Activated naive CD8-positive, alpha-beta T cell treated with anti-CD3 and anti-CD28 coated beads, Interleukin-2, amount 50 U/mL, for 16 hours (primary cell): ENCODE measurements at places on chromosomes 1 and 21.

DNA sequence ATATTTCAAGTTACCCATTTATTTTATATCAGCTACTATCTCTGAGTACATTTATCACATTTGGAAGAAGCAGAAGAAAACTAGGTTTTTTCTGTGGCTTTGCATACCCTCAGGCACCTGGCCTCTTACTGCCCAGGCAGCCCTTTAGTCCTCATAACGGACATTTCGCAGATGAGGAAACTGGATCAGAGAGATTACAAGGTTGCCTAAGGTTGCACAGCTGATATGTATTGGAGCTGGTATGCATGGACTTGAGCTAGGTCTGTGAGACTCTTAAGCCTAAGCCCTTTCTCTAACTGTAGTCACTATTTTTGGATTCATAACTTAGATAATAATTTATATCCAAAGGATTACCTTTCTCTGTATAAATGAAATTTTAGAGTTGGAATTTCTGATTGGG is 4.0 kb downstream of the CNIH3 start:
- DNase-seq, result no peak

GRCh38 chr1:110850145-110850544 is 22.8 kb upstream of the CD53 start:
- DNase-seq, result no peak

DNA sequence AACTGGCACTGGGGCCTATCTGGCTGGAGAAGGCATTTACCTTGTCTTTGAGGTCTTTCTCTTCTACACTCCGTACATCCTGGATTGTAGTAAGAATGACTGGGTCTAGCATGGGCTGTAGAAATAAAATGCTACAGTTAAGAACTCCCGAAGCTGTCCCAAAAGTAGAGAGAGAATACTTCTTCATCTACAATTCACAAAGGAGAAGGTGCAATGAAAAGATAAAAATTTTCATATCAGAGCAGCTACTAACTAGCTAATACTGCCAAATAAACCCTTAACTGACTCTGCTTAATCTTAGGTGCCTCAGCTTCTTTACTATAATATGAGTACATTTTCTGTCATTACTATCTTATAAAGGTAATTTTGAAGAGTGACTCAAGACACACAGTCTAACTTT is 55.6 kb downstream of the USP24 start:
- DNase-seq, result no peak

GRCh38 chr1:207883104-207883651 is 27.7 kb downstream of the CD34 start:
- DNase-seq, result no peak

- DNase-seq, result no peak
These were observed 58.4 kb downstream of the LAMC2 start for GRCh38 chr1:183244466-183244865.

- DNase-seq, result no peak
These were observed 23.9 kb downstream of the MEF2D start for GRCh38 chr1:156476501-156477298.

DNA sequence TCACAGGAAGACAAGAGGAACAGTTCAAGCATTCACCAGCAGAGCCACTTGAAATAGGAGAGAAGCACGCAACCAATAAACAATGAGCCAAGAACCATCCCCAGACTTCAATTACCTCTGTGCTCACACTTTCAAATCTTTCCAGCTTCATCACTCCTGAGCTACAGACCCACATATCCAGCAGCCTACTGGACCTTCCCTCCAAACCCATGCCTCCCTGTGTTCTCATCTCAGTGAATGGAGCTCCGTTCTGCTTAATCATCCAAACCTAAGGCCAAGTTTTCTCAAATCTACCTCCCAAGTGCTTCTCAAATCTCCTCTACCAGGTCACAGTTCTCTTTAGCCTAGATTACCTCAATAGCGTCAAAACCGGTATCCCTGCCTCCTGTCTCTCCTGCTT is 3.7 kb downstream of the PEF1 start:
- DNase-seq, result no peak

- DNase-seq, result no peak
These were observed 119.0 kb downstream of the FGGY start for GRCh38 chr1:59415881-59416280.

- no peak for DNase-seq
These were observed 29.5 kb downstream of the LDLRAP1 start for GRCh38 chr1:25572708-25573590.

GRCh38 chr1:89064632-89065031 is 376 bp downstream of the GBP1 start:
- no peak for DNase-seq

DNA sequence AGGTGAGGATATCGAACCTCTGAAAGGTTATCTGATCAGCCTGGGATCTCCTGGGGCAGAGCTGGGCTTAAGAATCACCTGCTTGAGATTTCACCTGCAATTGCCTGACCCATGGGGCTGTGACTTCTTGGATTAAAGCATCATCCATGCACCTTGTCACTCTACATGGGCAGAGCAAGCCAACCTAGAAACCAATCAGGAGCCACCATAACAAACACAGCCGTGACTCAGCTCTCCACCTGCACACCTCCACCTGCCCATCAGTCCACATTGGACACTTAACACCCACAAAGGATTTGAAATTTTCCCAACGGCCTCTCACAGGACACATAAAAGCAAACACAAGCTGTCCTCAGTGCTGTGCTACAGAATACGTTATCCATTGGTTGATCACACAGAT is 35.1 kb upstream of the ETS2 start:
- DNase-seq, result no peak

DNA sequence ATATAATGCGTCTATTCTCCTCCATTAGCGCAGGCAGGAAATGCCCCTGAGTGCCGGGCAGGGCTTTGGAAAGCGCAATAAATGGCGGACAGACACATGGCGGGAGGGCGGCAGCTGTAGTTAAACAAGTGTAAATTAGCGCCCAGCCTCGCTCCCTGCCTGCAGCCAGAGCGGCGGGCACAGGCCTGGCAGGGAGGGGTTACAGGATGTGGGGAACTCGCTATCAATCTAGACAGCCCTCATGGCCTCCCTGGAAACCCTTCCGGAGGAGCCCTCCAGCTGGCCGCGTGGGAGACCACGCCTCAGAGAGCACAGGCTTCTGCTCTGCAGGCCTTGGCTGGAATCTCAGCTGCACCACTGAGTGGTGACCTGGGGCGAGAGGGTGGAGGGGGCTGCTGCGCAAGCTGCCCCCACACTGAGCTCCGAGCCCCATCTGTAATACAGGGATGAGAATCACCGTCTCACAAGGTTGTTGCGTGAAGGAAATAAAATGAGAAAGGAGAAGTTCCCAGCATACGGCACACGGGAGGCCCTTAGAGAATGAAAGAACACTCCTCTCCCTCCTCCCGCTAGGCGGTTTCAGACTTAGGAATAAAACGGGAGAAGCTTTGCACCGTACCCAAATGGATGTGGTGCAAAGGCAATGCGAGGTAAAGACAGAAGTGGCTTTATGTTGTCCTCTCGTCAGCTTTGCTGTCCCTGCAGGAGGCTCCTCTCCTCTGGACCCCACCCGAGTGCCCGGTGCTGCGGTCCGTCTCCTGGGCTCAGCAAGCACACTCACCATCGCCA is 167.2 kb upstream of the POU3F1 start:
- no peak for DNase-seq

DNA sequence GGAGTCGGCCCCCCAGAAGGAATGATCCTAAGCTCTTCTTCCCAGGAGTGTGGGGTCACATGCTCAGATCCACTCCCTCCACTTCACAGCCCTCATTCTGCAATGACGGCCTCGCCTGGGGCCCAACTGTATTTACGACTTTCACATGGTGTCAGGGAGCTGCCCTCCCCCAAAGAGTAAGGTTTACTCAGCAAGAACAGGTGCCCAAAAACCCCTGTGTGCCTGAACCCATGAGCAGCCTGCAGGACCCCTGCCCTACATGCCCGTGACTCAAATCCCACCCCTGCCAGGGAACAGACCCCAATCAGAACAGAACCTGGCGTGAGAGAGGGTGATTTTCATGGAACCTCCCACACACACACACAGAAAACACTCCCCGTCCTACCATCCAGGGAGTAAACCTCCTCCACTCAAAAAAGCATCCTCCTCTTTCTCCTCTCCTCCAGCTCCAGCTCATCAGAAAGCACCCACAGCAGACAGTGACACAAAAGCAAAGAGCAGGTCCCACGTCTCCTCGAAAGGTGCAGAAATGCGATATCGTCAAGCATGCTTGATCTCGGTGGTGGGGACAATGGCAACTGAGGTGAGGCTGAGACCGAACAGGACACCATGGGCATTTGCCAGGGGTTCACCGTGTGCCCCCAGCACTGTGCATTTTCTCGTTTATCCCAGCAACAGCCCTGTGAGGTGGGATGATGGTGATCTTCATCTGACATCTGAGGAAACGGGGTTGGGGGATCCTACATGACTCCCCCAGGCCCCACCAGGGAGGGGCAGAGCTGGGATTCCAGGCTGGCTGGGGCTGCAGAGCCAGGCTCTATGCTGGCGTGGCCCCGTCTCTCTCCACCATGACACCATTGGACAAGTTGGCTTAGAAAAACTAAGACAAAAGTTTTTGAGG is 397.9 kb downstream of the NPHP4 start:
- no peak for DNase-seq

GRCh38 chr1:90973897-90974798 is 47.7 kb downstream of the ZNF644 start:
- no peak for DNase-seq

DNA sequence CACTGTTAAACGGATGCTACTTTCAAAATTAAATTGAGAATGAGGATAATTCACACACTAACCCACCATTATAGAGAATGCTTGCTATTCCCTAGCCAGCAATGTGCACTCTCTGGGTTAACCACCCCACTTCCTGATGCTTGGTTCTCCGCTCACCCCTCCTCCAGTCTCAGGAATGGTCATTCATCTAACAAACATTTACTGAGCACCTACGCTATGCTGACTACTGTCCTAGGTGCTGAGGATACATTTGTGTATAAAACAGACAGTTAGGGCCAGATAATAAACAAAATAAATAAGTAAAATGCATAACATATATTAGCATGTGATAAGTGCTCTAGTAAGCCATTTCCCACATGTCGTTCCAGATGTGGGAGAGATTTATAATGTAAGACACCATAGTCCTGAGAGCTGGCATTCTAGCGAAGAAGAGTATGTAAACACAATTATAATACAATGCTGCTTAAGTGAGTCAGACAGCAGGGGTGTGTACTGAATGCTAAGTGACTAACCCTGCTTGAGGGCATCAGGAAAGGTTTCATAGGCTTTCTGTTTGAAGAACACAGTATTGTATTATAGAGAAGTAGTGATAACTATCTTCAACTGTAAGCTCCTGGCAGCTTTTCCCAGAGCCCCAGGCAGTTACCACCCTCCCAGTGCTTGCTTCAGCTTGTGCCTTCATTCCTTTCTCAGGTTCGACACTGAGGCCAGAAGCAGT is 126.7 kb upstream of the CACHD1 start:
- no peak for DNase-seq

DNA sequence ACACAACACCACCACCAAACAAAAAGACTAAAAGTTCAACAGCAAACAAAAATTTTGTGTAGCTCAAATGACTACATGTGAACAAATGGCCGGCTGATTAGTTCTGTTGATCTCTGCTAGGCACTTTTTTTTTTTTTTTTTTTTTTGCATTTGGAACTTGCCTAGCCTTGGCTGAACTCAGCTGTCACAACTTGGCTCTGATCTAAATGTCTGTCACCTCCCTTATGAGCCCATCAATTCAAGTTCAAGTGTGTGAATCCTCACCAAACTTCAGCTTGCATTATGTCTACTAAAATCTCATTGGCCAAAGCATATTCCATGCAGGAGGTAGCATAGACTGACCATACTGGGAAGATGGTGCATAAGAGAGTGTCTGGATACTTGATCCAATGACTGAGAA is 606.5 kb upstream of the ADGRL4 start:
- DNase-seq, result no peak

- no peak for DNase-seq
These were observed 19.8 kb upstream of the GTF2B start for GRCh38 chr1:88911161-88911560.

- peak; percentile 12 for DNase-seq
These were observed 1.1 kb downstream of the TAGLN2 start for GRCh38 chr1:159924025-159924790.

GRCh38 chr1:215376544-215377264 is 190.4 kb upstream of the KCTD3 start:
- DNase-seq, result no peak

- no peak for DNase-seq
These were observed 126.1 kb downstream of the DENND1B start for GRCh38 chr1:197649188-197649587.

GRCh38 chr1:2194319-2194897 is at the start of gene FAAP20:
TSS of gene FAAP20 (minus strand) at chr1:2194772. CDS start at chr1:2194749, 23 bp downstream.
- DNase-seq, result no peak

DNA sequence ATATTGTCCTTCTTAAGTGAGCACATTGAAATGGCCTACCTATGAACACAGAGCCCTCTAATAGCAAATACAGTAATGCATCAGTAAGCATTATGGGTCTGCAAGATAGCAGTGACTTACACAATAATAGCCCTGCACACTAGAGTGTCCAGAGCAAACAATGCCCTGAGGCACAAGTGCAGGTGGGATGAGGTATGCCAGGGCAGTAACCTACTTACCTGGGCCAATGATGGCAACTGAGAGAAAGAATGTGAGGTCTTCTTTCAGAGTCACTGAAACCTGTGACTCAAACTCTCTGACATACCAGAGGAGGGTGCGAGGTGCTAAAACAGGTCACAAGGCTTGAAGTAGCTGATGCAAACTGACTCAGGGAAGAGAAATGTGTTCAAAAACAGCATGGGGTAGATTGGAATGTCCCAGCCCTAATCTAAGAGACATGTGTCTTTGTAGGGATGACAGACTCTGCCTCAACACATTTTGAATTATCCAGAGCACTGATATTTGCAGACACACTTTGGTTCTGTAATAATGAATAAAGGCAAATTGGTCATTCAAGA is 168.5 kb upstream of the RUNX1 start:
- no peak for DNase-seq

DNA sequence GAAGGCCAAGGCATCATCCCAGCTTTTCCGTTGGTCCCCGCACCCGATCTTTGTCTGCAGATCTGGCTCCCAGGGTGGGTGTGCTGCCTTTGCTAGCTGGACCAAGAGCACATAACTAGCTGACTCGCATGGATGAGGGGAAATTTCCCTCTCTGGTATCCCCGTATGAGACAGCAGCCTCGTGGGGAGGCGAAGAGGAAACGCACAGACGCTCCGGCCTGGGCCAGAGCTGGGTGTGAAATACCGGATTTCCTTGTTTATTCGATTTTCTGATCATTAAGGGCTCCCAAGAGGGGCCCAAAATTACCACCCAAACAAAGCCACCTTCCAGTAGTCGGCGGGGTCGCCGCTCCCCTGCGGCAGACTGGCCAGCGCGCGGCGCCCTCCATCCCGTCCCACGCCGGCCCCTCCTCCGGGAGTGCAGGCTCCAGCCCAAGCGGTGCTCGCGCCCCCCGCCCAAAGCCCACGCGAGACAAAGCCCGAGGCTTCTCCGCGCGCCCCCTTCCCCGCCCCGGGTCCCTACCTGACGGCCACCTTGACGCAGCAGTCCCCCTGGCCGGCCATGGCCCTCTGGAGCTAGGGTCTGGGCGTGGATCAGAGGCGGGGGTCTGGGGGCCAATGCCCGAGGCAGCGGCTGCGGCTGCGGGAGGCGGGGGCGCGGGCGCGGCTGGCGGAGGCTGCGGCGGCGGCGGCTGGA is 546 bp downstream of the KIF21B start:
- DNase-seq, result no peak
